ENCODE measurements at places on chromosomes 5 and 9. TPM values are rescaled to one million over a fixed set of nuclear protein-coding genes. Genes with fewer than 3 reads are reported as not detected.

Gene C1QTNF3
- not detected for total RNA-seq

Gene DCTN4
- 20.7 TPM for total RNA-seq

Gene PAPPA
- 1.9 TPM for total RNA-seq

Gene CYLC2
- total RNA-seq = not detected

Gene DMGDH
- total RNA-seq = 9.6 TPM

- no peak for DNase-seq
Measured at GRCh38 chr5:6261668-6262067, 116.7 kb downstream of the MED10 start.

- no peak for DNase-seq
Measured at GRCh38 chr5:158676642-158677469, 422.9 kb downstream of the EBF1 start.

DNA sequence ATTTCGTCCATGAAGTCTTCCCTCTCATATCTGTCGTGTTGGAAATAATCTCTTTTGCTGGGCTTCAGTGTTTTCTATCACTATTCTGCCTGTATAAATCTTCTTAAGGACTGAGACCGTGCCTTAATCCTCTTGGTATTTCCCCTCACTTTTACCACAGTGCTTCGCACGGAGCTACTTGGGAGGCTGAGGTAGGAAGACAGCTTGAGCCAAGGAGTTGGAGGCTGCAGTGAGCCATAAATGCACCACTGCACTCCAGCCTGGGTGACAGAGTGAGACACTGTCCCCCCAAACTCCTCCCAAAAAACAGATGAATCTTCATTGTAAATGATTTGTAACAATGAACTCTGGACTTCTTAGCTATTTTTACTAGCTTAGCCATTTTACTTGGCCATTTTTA is 57.8 kb downstream of the PHAX start:
- no peak for DNase-seq

DNA sequence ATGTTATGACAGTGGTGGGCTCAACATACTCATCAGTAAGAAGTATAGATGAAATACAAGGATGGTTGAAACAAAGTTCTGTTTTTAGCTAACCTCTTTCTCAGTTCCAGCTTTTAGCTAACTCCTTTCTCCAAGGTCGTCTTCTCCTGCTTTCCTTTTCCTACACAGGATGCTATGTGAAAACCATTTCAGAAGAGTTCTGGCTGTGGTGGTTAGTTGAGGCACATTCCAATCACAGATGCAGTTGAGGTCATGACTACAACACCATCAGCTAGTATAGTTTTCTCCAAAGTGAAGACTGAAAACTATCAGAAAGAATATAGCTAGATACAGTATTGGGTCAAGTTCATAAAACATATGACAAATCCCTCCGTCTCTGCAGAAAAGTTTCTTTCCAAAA is 477.7 kb upstream of the C9orf72 start:
- DNase-seq = no peak

DNA sequence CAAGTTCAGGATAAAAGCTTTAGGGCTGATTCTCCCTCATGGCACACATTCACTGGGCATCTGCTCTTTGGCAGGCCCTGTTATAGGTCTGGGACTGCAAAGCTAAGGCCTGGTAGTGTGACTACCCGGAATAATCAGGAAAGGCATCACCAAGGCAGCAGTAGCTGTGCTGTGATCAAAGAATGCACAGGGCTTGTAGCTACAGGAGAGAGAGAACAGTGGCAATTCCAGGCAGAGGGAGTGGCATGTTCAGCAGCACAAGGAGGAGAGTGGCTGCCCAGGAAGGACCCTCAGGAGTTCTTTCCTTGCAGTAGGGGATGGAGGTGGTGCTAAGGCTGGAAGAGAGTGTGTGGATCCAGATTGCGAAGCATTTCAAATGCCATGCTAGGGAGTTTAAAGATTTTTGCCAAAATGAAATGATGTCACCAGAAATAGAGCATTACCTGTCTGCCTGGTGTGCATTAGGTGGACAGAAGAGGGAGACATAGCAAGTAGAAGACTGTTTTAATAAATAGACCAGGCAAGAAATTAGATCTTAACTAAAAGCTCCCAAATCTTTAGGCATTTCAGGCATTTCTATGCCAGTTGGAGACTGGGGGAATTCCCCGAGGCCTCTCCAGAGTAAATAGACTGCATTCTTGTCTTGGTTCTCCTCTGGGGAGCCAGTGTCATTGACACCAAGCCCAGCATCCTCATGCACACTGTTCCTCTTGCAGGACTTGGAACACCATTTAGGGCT is 69.1 kb downstream of the GPR21 start:
- DNase-seq = peak; percentile 14

- no peak for DNase-seq
Measured at GRCh38 chr9:106019702-106020101, 325.4 kb downstream of the TMEM38B start.

DNA sequence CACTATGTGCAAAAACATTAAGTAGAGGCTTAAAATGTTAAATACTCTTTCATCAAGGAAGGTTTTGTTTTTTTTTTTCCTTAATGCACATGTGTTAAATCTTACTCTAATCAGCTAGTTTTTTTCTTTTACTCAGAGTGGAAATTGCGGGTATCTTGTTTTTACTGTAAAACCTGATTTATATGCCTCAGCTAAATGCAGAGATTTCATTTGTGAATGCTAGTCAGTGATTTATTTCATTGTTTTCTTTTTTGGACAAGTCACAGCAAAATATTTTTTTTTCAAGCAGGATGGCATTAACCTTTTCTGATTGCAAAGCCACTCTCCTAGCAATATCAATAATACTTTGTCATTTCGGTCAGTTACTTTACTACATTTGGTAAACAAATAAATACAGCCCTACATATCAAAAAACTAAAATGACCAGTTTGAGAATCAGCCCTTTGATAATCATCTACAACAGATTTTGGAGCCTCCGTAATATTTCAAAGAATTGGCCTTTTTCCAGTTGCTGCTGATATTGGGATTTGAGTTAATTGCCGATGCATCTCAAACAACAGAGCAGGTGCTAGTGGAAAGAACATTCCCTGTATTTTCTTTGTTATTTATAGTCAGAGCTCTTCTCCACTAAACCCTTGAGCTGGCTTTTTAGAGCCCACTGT is 579.2 kb upstream of the ZNF608 start:
- DNase-seq = no peak

GRCh38 chr9:16180091-16180490 is 627.2 kb downstream of the CCDC171 start:
- DNase-seq = no peak

GRCh38 chr5:1462358-1462757 is 17.1 kb upstream of the SLC6A3 start:
- DNase-seq = no peak

DNA sequence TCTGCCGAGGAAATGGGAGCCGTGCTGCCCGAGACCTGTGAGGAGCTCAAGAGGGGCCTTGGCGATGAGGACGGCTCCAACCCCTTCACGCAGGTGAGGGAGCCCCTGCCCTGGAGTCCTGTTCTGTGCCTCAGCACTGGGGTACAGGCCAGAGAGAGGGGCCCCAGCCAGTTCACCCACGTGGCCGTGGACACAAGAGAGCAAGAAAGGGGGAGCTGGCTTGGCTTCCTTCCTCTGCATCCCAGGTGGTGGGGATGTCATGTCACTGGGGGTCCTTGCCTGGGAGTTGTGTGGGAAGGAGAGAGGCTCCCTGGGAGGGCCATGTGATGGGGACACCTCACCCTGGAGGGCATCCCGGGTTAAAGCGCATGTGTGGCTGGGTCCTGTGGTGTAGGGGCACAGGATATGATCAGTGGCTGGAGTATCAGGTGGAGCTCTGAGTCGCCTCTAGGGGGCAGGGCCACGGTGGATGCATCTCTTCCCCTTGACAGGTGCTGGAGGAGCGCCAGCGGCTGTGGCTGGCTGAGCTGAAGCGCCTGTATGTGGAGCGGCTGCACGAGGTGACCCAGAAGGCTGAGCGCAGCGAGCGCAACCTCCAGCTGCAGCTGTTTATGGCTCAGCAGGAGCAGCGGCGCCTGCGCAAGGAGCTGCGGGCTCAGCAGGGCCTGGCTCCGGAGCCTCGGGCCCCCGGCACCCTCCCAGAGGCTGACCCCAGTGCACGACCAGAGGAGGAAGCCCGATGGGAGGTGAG is 7.5 kb downstream of the N4BP3 start:
- peak; percentile 53 for DNase-seq

- DNase-seq = no peak
Measured at GRCh38 chr5:3266861-3267260, 328.8 kb upstream of the IRX1 start.

DNA sequence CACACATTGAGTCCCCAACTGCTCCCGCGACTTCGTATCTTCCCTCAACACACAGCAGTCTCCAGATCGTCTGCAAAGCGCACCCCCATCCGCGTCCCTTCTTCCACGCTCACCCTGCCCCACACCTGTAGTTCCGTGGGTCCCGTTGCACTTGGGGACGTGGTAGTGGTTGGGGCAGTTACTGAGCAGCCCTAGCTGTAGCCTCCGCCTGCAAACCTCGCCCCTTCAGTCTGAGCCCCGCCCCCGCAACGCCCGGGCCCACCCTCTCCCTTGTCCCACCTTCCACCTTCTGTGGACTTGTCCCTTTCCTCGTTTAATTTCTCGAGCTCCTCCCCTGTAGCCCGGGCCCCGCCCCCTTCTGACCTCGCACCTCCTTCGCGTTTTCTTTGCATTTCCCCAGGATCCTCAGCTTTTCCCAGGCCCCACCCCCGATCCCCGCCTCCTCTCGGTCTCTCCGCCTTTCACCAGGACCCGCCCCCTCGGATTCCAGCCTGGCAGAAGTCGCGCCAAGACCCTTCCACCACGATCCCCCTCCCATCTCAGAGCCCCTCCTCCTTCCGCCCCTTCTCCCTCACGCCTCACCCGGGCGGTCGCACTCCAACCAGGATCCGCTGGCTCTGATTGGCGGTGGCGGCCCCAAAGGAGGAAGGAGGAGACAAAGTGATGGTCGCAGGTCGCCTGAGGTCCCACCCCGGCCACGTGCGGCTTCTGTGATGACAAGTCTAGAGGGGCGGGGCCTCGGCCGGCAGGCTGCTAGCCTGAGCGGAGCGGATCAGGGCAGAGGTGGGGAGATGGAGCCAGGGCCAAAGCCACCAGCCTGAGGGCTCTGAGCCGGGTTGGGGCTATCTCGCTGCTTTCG is at the start of gene ATOSB:
ATOSB (minus strand) TSS at position 183 of the 859 bp plus-strand sequence. CDS start 7,588 bp downstream, outside the sequence.
- DNase-seq = peak; percentile 99

GRCh38 chr5:28216939-28217360 is 1178.6 kb upstream of the CDH9 start:
- DNase-seq = no peak

- DNase-seq = no peak
Measured at GRCh38 chr5:130237721-130238120, 333.5 kb downstream of the CHSY3 start.

DNA sequence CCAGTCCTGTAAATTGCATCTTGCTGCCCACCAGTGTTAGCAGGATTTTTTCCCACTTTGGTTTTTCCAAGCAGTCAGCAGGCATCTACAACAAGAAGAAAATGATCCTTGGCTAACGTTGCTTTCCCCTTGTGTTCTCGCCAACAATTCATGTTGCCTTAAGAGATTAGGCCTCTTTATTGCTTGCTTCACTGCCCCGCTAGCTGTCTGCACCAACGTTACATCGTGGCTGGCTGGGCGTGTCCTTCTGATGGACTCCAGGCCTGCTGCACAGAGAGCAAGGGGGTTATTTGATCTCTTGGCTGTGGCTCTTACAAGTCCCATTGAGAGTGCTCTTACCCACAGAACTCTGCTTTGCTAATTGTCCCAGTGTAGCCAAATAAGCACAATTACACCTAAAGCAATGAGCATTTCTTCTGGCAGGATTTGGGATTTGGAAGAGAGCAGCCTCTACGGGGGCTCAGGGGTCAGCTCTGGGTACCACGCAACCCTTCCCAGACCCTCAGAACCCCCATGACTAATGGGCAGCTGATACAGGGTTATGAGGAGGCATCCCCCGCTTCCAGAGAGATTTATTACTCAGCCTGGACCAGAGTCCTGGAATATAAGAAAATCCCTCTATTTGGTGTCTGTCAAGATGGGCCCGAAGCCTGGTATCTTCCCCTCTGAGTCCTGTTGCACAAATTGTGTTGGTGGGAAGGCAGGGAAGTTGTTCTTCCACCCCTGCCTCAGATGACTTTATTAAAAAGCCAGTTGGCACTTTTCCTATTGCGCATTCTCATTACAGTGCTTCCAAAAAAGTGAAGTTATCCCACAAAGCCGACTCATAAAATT is 17.6 kb downstream of the DCANP1 start:
- no peak for DNase-seq

GRCh38 chr5:36458746-36459145 is 147.7 kb upstream of the SLC1A3 start:
- DNase-seq = no peak

DNA sequence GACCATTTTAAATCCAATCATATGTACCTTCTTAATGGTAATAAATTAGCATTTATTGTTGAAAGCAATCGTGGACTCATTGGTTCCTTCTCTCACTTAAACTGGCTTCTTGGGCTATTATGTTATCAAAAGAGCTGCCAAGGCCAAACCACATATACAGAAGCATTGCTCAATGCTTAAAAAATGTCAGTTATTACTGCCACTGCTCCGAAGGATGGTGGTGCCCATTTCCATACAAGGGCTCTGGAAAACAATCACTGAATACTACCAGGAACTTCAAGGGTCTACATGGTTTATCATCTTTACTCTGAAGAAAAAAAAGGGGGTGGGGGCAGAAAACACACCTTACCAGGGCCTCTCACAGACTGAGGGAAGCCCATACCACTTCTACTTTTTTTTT is 104.3 kb downstream of the GNAQ start:
- no peak for DNase-seq

- no peak for DNase-seq
Measured at GRCh38 chr5:136814619-136815378, 449.5 kb upstream of the TRPC7 start.

DNA sequence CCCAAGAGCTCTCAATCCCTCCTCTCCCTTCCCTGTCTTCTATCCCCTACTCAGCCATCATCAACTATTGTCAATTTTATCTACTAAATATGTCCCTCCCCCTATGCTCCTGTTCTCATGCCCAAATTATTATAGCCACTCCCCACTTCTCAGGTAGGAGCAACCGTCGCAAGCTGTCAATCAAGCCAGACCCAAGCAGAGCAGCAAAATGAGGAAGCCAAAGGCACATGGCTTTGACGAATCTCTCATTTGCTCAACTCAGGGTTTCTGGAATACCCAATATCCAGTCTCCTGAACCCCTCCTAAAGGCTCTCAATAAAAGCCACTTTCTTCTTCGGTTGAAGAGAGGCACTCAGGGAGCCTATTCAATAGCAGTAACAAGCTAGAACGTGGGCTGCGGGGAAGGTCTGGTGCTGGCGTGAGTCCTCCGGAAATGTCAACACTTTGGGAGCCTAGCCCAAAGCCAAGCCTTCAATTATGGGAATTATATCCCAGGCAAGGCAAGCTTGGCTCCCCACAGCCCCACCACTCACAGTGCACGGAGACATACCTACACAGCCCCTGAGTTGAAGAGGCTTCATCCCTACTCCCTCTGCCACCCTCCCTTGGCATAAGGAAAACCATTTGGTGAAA is 47.7 kb downstream of the SIL1 start:
- no peak for DNase-seq

GRCh38 chr9:124894741-124895170 is 32.8 kb downstream of the ARPC5L start:
- DNase-seq = peak; percentile 17

GRCh38 chr9:117526674-117527073 is 111.8 kb upstream of the ASTN2 start:
- DNase-seq = no peak
